Activated naive CD4-positive, alpha-beta T cell treated with anti-CD3 and anti-CD28 coated beads for 36 hours (primary cell): ENCODE measurements at places on chromosomes 5 and 9. TPM values are rescaled to one million over a fixed set of nuclear protein-coding genes. Genes with fewer than 3 reads are reported as not detected.

OTP gene
- not detected for total RNA-seq

CHSY3 gene
- total RNA-seq: not detected

C9orf50 gene
- not detected for total RNA-seq

MPDZ gene
- total RNA-seq: not detected

SAPCD2 gene
- 3.8 TPM for total RNA-seq

IPPK gene
- 8.2 TPM for total RNA-seq

IL9 gene
- not detected for total RNA-seq

IFNK gene
- not detected for total RNA-seq

SPOUT1 gene
- 72.9 TPM for total RNA-seq

GDF9 gene
- 0.64 TPM for total RNA-seq

SYK gene
- 0.07 TPM for total RNA-seq

GRAMD2B gene
- 10.8 TPM for total RNA-seq

GEMIN5 gene
- 20.1 TPM for total RNA-seq

MOCS2 gene
- 29.4 TPM for total RNA-seq
